ENCODE measurements at places on chromosomes 11 and 22.

DNA sequence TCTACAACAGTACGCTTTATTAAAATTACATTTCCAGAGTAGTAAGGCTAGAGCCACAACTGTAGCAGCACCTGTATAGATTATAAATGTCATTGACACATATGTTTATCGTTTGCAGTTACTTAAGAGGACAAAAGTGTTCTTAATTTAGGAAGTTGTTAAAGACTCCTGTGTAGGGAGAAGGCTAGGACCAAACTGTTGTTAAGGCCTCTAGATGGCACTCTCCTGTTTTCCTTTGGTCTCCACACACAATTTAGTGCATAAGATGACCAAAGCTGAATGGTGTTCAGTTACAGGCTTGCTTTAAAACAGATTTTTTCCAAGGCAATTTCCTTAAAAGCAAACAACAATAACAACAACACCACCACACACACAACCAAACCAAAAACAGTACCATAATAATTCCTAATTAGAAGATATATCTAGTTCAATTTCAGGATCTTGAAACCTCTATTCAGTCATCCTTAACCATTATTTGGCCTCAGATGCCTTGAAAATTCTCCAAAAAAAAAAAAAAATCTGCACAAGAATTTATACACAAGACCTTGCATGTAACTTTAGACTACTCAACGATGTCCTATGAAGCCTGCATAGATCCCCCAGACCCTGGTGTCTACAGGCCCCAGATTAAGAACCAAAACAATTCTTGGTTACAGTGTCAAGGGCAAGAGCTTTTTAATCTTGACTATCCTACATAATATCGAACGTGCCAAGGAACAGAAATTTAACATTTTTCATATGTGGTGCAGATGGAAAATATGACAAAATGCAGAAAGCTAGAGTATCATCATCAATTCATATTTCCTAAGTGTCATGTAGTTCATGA, 42.6 kb upstream of the APOA1 start:
- DNase-seq = peak; percentile 19

GRCh38 chr11:113446938-113447337, 28.3 kb downstream of the DRD2 start:
- DNase-seq = no peak

DNA sequence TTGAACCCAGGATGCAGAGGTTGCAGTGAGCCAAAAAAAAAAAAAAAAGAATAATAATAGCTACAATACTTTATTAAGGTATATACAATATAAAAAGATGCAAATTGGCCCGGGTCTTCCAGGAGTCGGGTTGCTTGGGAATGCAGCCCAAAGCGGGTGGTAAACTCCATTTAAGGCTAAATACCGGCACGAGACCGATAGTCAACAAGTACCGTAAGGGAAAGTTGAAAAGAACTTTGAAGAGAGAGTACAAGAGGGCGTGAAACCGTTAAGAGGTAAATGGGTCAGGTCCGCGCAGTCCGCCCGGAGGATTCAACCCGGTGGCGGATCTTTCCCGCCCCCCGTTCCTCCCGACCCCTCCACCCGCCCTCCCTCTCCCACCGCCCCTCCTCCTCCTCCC, 143.3 kb downstream of the DLG2 start:
- no peak for DNase-seq

DNA sequence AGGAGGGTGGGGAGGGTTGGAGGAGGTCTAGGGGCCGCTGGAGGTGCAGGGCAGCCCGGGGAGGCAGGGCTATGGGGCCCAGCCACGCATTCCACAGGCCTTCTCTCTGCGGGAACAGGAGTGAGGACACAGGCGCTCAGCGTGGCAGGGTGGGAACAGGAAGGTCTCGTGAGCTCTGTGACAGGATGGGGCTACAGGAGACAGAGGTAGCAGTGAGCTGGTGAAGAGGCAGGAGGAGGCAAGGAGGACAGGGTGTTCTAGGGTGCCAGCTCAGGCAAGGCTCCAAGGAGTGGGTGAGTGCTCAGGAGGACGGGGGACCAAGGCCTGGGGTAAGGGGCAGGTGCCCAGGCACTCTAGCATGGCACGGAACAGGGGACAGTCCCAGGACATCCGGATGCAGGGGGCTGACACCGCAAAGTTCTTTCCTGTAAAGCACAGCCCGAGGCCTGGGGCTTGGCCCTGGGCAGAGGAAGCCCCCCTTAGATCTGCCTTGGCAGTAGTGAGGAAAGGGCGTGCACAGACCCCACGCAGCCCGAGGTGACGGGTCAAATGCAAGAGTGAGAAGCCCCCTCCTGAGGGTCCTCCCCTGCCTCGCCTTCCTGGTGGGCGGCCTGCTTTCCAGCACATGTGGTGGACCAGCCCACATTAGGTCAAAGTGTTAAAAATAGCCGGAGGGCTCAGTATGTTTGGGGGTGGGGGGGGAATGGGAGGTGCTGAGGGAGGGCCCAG, 4.7 kb upstream of the NEAT1 start:
- DNase-seq = no peak

DNA sequence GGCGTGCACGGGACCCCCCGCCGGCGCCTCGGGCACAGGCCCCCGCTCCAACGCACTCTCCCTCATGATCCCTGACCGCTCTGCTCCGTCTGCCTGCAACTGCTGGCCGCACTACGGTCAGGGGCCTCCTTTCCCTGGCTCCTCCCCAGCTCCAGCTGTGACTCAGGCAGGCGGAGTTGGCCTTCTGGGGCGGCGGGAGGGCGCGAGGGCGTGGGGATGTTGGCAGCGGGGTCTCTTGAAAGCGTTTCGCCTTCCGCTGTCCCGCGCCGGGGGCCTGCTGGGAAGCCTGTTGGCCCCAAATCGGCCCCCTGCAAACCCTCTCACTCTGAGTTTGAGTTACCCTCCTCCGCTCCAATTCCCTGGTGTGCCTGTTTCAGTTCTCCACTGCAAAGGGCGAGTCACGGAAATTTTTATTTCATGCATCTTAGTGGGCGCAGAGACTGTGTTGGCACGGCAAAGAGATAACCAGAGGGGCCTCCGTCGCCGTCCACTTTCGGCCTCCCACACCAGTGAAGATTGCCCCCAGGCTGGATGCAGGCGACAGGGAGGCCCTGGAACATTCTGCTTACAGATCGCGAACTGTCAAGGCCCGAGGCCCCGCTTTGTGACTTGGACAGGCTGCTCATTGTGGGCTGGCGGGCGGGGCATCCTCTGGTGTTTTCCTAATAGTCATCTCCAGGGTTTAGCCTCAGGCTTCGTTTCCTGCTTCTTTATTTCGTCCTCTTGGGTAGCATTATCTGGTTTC, at the start of gene CAVIN3:
CAVIN3 (minus strand) TSS at position 91 of the 745 bp plus-strand sequence; CDS start at position 66, 25 bp downstream.
- DNase-seq = no peak

DNA sequence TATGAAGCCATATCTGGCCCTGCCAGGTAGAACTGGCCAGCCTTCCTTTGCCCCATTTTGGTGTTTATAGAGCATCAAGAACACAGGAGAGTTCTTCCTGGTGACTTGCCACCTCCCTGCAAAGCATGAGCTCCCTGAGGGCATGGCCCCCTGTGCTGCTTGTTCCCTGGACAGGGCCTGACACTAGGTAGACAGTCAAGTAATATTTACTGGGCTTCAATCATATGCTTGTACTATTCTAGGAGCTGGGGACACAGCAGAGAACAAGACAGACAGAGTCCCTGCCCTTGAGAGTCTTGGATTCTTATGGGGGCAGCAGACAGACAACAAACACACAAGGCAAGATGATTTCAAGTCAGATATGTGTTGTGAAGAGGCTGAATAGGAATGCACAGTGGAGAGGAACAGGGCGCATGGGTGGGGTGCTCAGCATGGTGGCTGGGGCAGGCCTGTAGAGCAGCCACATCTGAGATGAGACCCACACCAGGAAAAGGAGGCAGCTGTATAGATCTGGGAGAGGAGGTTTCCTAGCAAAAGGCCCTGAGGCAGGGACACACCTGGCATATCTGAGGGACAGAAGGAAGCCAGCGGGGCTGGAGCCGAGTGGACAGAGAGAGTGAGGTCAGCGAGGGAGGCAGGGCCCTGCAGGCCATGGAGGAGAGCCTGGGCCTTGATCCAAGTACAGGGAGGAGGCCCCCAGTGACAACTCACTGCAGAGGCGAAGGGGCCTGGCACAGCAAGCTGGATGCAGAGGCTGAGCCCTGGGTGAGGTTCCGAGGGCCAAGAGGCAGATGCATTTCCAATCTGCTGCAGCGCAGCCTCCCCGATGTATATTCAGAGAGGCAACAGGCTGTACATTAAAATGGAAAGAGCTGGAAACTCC, 10.2 kb upstream of the CBX6 start:
- no peak for DNase-seq

Data from NCI-H2107 (cell line).